ENCODE measurements at places on chromosomes 16 and 17.
A peak's percentile ranks its signal among the peaks of the same experiment; 100 is the strongest.

GRCh38 chr16:73420676-73421075 is 372.7 kb upstream of the ZFHX3 start:
- DNase-seq, result no peak

- DNase-seq, result no peak
These were observed 229.0 kb upstream of the GSE1 start for GRCh38 chr16:85383836-85384832.

- DNase-seq, result peak; percentile 56
These were observed 3.3 kb downstream of the PGS1 start for GRCh38 chr17:78381601-78382232.

DNA sequence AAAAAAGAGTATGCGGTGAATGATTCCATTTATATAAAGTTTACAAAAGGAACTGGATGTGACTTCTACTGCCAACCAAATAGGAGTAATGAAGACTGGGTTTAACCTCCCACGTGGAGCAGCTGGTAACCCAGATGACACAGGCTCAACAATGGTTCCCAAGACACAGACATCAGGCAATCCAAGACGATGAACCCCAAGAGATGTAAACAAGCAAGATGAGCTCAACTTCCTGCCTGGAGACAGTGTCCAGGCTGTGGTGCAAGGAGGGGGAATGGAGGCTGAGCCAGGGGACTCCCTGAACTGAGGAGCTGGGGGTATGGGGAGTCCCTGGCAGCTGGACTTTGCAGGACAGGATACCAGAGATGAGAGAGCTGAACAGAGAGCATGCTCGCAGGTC is 104.7 kb downstream of the LITAF start:
- no peak for DNase-seq

GRCh38 chr17:44778656-44779210 is 19.9 kb downstream of the ADAM11 start:
- no peak for DNase-seq

GRCh38 chr16:23724785-23725131 is 11.7 kb upstream of the ERN2 start:
- no peak for DNase-seq

- DNase-seq, result no peak
These were observed 55.4 kb upstream of the CREBBP start for GRCh38 chr16:3935921-3936320.

DNA sequence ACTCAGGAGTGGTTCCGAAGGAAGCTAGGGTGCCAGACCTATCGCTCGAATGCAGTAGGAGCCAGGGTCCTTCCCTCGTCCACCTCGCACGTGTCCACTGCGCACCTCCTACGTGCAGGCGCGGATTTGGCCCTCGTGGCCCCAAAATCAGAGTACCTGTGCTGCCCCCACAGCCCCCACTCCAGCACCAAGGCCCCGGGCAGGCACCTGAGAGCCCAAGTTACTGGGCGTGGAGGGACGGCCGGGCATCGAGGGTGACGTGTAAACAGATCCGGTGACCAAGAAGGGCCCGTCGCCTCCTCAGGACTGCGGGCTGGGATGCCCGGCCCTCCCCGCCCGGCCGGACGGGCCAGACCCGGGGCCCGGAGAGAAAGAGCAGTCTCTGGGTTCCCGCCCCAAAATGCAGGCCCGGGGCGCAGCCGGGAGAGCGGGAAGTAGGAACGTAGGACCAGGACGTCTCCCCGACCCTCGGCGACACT is 492 bp downstream of the SLC25A39 start:
- DNase-seq, result no peak

GRCh38 chr17:81090361-81091136 is 55.6 kb downstream of the BAIAP2 start:
- DNase-seq, result no peak

DNA sequence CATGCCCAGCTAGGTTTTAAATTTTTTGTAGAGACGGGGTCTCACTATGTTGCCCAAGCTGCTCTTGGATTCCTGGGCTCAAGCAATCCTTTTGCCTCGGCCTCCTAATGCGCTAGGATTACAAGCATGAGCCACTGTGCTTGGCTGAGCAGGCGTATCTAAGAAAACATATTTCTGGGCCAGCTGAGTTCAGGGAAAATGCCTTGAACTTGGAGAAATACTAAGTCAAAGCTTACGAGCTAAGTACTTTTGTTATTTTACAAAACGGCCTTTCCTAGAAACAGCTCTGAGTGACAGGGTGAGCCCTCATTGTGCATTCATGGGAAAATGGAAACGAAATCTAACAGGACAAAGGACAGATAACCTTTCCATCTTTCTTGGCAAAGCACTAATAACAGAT is 24.7 kb downstream of the DNAI2 start:
- DNase-seq, result no peak

- no peak for DNase-seq
These were observed 34.2 kb upstream of the ATP2A3 start for GRCh38 chr17:3998436-3998835.

- DNase-seq, result no peak
These were observed 5.6 kb upstream of the CRYM start for GRCh38 chr16:21283521-21284289.

- no peak for DNase-seq
These were observed 36.2 kb downstream of the KCNJ16 start for GRCh38 chr17:70111201-70111600.

- no peak for DNase-seq
These were observed 1507.4 kb downstream of the CDH11 start for GRCh38 chr16:63614429-63614828.

- no peak for DNase-seq
These were observed 84.6 kb downstream of the SOCS1 start for GRCh38 chr16:11171448-11171709.

GRCh38 chr16:30482366-30482765 is 9.8 kb downstream of the ITGAL start:
- no peak for DNase-seq

DNA sequence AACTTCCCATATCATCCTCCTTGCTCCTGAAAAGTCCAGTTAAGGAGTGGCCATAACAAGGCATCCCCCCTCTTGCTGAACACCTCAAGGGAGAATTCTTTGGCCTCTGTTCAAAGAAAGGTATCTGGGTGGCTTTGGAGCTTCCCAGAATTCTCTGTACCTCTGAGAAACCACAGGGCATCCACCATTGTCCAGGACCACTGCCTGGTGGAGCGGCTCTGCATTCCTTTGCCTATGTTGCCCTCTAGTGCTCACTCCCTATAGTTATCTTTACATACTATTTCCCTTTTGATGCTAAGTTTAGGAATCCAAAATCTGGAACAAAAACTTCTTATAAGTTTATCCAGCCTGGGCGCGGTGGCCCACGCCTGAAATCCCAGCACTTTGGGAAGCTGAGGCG is 30.3 kb downstream of the CHD9NB start:
- DNase-seq, result no peak

- no peak for DNase-seq
These were observed 9.5 kb downstream of the XPO6 start for GRCh38 chr16:28202147-28202746.

GRCh38 chr17:40038882-40039513 is 15.2 kb downstream of the MED24 start:
- DNase-seq, result no peak

All from stimulated activated CD4-positive, alpha-beta T cell treated with anti-CD3 and anti-CD28 coated beads, Interleukin-2, amount 100 ng/mL, for 4 hours (primary cell).